Skin of body (tissue), 3 donors: ENCODE measurements at places on chromosomes 6 and 20. TPM values are rescaled to one million over a fixed set of nuclear protein-coding genes. Genes with fewer than 3 reads are reported as not detected.

DNA sequence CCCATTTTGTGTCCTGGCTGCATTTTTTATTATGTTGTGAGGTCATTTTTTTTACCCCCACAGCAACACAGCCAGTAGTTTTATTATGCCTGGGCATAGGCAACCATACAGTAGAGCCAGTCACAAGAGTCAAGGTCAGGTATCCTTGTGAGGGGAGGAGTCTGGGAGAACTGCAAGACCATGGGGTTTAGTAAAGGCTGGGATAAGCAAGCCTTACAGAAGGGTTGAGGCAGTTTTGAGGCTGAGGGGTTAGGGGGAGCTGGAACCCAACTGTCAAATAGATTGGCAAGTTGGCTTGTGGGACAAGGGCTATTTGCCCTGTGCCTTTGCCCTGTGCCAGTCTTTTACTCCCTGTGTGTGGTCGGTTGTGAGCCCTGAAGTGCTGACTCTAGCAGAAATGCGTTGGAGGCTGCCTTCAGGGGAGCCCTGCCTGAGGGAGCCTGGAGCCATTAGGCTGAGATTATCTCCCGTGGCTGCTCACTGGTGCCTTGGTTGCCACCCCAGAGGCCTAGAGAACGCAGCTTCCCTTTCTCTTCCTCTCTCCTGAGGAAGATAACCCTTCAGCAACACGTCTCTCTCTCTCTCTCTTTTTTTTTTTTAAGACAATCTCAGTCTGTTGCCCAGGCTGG, 31.1 kb downstream of the RALY start:
- no peak for DNase-seq

GRCh38 chr6:8219352-8219943, 117.1 kb upstream of the EEF1E1 start:
- no peak for DNase-seq

GRCh38 chr6:81856872-81857271, 104.4 kb upstream of the TENT5A start:
- DNase-seq = no peak

- DNase-seq = peak; percentile 77
These were observed 9.4 kb upstream of the NCOA7 start for GRCh38 chr6:125781314-125781868.

- no peak for DNase-seq
These were observed 305.8 kb upstream of the SYNCRIP start for GRCh38 chr6:85948481-85948880.

DNA sequence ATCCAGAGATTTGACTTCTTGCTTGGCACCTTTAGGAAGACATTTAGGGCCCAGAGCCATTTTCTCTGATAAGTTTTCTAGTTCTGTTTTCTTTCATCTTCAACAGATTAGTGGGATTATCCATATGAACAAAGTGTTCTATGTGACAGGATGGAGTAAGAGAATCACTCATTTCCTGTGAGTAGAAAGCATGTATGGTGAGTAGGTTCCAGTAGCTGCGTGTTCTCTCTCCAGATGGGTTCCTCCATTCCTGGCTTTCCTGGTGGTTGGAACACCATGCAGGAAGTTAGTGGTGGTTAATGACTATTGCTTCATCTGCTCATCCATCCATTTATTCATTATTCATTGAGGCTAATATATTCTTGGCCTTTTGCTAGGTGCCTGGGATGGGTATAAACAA, 54.0 kb downstream of the EFCAB8 start:
- DNase-seq = no peak

- no peak for DNase-seq
These were observed 287.2 kb downstream of the RFPL4B start for GRCh38 chr6:112634376-112634775.

- no peak for DNase-seq
These were observed 49.3 kb downstream of the SIRPA start for GRCh38 chr20:1944345-1945091.

DNA sequence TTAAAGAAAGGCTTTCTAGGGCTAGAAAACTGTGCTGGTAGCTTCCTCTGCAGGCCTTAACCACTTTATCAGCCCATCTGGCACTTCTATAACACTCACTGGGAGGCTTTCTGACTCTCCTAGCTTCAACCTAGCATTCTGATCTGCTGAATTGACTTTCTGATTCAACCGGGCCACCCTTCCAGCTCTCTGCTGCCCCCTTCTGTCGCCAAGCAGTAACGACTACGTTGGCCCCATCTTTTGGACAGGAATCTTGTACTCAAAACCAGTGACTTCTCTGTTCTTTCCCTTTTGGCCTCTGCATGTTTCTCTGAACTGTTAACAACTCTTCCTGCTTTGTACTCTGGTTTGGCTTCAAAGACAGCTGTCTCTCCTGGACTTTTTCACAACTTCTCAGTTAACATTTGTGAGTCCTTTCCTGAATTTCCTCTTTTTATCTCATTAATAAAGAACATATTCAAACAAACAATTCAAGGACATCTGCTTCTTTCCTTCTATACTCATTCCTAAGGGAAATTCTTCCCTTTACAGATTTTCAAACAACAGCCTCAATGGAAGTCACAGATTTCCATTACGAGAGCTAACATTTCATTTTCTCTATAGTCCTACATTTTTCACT, 43.9 kb upstream of the FAM135A start:
- peak; percentile 22 for DNase-seq

DNA sequence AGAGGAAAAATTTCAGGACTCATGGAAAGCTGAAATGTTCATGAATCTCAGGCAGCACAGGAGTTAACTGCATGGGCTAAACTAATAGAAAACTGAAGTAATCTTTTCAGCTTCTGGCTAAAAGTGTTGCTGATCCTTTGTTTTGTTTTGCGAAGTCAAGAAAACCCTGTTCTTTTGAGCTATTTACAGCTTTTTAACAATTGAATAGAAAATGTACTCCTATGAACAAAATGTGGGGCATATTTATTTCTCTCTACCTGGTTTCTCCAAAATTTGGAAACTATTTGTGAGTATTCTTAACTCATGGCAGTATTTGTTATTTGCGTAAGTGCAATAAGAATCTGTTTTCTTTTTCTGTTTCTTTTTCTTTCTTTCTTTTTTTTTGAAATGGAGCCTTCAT, 818.8 kb upstream of the CITED2 start:
- no peak for DNase-seq

DNA sequence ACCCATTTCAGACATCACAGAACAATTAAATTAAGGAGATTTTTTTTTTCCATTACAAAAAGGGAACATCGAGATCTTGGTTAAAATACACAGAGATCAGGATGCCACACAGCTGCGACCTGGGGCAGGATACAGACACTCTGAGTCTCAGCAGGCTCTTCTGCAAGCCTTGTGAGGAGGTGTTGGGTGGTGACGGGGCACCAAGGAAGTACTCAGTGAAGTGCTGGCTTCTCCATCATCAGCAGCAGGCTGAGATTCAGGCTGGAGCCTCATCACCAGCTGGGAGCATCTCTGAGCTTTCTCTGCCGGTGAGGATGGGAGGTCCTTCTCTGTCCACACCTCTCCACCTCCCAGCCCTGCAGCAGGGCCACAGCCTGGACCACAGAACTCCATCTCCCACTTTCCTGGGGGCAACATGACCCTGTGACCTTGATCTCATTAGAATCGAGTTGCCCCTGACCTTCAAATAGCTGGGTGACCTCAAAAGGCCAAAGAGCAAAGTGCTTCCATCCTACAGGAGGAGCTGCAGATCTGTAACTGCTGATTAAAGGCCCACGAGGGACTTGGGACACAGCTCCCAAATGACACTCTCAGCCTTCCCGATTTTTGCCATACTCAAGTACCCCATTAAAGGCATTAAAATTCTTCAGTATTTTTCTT, 16.0 kb downstream of the PMEPA1 start:
- no peak for DNase-seq

DNA sequence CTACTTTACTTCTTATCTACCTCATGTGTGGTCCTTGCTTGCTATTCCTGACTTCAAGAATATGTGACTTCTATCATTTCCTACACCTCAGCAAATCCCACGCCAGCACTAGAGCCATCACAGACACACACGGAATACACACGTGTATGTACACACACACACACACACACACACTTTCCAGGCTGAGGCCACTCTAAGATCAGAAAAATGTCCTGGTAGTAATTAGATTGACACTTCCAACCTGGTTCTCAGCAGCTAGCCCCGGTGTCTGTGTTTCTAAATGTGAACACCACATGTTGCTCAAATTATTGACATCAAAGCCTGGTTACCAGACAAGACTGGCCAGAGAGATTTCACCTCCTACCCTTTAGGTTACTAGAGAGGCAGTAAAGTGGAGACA, 54.1 kb upstream of the SASH1 start:
- no peak for DNase-seq

GRCh38 chr6:72182337-72183246, 296.2 kb downstream of the RIMS1 start:
- DNase-seq = no peak

- DNase-seq = peak; percentile 15
These were observed 96.1 kb upstream of the BHLHE23 start for GRCh38 chr20:63102721-63103375.

- no peak for DNase-seq
These were observed 803 bp upstream of the ADGRG6 start for GRCh38 chr6:142300758-142301650.

DNA sequence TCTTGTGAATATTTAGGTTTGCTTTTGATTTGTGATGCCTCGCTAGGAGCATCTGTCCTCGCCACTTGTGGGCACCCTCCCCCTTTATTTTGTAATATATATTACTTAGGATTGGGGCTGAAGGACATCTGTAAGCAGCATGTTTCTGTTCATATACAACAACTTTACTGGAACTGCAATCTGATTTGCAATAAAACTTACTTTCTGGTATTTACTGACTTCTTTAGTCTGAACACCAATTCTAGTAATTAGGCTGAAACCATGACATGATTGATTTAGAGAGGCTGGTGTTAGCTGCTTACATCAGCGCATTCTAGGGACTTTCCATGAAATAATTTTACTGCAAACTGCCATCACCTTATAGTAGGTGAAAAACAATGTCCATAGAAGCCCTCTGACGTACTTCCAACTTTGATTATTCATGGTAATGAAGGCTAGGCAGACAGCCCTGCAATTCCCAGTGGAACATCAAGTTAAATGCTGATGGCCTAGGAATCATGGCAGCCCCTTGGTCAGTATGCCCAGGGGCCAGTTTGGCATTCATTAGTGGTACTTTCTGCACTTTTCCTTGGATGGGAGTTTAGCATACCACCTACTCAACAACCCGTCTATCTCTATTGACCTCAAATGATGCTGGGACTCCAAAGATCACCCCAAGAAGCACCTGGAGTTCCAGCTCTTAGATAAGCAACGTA, 132.9 kb upstream of the MCHR2 start:
- DNase-seq = peak; percentile 16

DNA sequence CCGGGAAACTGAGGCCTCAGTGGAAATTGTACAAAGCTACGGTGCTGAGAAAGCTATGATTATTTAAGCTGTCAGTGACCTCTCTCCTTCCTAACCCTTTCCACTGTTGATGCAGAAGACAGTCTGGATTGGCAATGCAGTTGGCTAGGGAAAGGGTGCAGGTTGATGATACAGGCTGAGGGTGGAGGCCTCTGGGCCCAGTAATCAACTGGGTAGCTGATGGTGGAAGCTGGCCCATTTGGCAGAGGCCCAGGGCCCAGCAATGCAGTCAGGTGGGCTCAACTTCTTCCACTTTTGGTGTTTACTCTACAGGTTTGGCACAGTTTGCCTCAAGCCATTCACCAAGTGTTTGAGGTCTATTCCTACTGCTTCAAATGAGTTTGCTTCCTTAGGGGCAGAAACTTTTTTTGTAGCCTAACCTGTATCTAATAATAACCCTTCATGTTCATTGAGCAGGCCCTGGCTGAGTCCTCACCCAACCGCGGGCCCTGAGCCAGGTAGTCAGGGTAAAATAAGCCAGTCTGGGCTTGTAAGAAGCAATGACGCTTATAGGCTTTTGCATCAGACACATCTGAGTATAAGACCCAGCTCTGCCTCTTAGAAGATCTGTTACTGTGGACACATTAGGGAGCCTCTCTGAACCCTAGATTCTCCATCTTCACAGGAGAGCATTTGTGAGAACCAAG, 12.1 kb downstream of the BCL2L1 start:
- no peak for DNase-seq

- DNase-seq = no peak
These were observed 2.8 kb upstream of the CSTL1 start for GRCh38 chr20:23436681-23437080.

GRCh38 chr6:86949771-86950170, 12.4 kb downstream of the HTR1E start:
- no peak for DNase-seq

GRCh38 chr6:46610862-46611553, 41.6 kb downstream of the CYP39A1 start:
- DNase-seq = no peak

DNA sequence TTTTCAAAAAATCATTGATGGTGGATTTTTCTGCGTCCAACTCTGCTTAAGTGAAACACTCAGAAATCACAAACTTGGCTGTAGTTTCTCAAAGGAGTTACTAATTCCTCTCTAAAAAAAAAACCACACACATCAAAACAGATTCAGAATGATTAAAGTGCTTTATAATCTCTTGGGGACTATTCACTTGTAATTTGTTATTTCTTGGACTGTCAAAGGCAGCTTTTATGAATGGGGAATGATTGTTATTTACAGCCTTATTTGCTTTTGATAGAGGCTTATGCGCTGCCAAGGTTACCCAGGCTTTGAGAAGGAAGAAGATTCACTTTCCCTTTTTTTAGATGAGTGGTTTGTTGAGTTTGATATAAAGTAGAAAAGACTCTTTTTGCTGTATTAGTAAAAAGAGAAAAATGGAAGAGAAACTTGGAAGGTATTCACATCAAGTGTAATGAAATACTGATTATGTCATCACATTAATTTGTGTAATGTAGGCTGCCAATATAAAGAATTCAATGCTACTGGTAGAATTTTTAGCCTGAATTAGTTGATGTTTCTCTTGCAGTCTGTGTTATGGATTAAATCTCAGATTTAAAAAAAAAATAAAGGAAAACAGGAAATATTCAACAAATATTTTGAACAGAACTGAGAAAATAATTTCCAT, 381.0 kb upstream of the SASH1 start:
- no peak for DNase-seq

- no peak for DNase-seq
These were observed 32.7 kb upstream of the CCND3 start for GRCh38 chr6:41974281-41974825.

CAP2 gene
- 10.2 TPM for total RNA-seq

CEBPB gene
- 39.7 TPM for total RNA-seq

RFX6 gene
- total RNA-seq = not detected

NNAT gene
- total RNA-seq = 22.0 TPM

NKAIN2 gene
- total RNA-seq = 0.59 TPM

CTCFL gene
- total RNA-seq = 0.10 TPM

BNIP5 gene
- total RNA-seq = 0.10 TPM

LST1 gene
- 7.6 TPM for total RNA-seq

MPIG6B gene
- 0.59 TPM for total RNA-seq

VIP gene
- total RNA-seq = 0.79 TPM

FAM83B gene
- 47.7 TPM for total RNA-seq

ZNF311 gene
- total RNA-seq = 1.5 TPM

OLIG3 gene
- total RNA-seq = not detected
